Activated CD4-positive, alpha-beta T cell treated with anti-CD3 and anti-CD28 coated beads for 36 hours (primary cell): ENCODE measurements at places on chromosomes 7 and 10.

DNA sequence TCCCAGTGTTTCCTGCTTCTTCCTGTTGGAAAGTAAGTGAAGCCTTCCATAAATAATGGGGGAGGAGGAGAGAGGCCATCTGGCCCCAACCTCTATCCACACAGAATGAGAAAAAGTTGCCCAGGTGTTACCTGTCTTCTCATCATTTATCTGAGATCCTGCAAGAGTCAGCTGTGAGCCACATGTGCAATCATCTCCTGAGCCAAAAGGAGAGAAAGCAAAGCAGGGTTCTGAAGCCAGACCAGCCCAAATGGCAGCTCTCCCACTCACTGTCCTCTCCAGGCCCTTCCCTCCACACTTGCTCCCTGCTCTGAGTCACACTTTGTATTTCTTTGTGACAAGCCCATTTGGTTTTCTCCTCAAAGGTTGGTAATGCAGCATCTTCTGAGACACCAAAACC, 65.9 kb downstream of the FAM204A start:
- no peak for DNase-seq

DNA sequence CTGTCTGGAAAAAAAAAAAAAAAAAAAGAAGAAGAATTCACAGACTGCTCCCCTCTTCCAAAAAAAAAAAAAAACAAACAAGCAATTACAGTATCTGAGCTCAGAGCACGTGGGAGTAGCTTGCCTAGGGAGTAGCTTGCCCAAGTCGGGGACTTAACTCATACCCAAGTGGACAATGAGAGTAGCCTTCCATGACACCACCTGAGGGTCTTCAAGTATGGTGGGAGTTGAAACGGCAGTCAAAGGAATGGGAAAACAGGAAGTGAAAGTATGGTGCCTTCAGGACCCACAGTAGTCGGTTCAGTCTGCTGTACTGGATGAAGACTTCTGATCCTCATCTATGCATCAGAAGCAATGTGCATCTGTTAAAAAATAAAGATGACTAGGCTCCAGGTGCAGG, 10.6 kb downstream of the VOPP1 start:
- no peak for DNase-seq

GRCh38 chr10:48197236-48197899, 77.1 kb downstream of the FRMPD2 start:
- DNase-seq, result no peak

GRCh38 chr7:28145090-28145626, 35.4 kb downstream of the JAZF1 start:
- no peak for DNase-seq

DNA sequence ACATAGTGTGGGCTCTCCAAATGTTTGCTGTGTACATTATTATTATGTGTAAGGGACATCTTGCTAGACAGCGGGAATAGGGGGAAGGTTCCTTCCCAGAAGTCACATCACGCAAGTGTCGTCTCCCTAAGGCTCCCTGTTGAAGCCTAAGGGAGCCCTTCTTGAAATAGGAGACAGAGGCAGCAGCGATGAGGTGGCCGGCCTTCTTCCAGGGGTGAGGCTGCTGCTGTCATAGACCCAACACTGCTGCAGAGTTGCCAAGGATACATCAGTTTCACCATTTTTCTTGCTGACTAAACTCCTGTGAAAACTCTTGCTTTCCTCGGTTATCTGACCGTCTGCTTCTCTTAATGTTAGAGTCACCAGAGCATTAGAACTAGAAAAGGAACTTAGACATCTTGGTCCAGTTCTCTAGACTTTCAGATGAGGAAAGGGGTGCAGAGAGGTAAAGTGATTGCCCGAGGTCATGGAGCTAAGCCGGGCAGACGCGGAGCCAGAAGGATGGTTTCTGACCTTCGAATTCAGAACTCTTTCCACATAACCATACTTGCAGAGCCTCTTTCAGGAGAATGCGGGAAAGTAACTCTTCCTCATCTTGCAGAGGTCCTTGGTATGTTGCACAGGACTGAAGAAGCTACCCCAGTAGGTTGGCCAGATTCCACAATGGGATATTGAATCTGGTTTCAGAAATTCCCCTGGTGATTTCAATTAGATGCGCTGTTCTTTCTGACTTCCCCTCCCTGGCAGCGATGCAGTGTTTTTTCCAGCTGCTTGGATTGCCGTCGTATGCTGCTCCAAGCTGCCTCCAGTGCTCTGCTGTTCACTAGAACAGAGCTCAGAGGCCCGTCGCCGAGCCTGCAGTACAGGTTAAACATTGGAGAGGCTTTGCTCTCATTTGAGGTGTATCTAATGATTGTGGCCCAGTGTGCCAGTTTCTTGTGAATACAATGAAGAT, 217.1 kb downstream of the CAMK1D start:
- DNase-seq, result no peak

- peak; percentile 96 for DNase-seq
Measured at GRCh38 chr7:23273141-23273599, 26.0 kb upstream of the MALSU1 start.

GRCh38 chr10:77461636-77462296, 175.8 kb downstream of the KCNMA1 start:
- DNase-seq, result no peak

DNA sequence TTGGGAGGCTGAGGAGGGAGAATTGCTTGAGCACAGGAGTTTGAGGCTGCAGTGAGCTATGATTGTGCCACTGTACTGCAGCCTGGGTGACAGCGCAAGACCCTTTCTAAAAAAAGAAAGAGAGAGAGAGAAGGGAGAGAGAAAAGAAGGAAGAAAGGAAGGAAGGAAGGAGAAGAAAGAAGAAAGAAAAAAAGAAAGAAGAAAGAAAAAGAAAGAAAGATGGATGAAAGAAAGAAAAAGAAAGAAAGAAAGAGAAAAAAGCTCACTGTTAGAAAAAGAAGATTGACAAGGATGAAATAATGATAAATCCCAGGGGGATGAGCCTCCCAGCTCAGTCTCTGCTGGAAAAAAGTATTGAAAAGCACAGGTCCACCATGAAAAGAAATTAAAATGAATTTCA, 22.8 kb upstream of the CARD11 start:
- DNase-seq, result no peak

- DNase-seq, result no peak
Measured at GRCh38 chr7:49635800-49636199, 137.6 kb upstream of the VWC2 start.

DNA sequence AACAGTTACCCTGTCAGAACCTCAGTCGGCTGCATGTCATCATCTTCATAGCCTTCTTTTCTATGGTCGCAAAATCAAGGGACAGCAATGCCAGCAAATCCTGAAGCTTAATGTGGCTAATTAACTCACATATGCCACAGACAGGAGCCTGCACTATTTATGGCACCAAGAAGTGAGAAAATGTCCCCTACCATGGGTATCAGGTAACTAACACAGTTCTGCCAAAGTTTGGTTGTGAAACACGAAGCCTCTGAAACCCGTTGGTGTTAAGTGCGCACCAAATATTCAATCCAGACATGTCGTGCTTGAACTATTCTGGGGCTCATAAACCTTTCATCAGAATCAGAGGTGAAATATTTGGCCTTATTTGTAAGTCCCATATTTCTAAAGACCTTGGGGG, 63.3 kb downstream of the EVX1 start:
- no peak for DNase-seq

- DNase-seq, result peak; percentile 46
Measured at GRCh38 chr7:24572393-24572996, 757 bp upstream of the PALS2 start.

DNA sequence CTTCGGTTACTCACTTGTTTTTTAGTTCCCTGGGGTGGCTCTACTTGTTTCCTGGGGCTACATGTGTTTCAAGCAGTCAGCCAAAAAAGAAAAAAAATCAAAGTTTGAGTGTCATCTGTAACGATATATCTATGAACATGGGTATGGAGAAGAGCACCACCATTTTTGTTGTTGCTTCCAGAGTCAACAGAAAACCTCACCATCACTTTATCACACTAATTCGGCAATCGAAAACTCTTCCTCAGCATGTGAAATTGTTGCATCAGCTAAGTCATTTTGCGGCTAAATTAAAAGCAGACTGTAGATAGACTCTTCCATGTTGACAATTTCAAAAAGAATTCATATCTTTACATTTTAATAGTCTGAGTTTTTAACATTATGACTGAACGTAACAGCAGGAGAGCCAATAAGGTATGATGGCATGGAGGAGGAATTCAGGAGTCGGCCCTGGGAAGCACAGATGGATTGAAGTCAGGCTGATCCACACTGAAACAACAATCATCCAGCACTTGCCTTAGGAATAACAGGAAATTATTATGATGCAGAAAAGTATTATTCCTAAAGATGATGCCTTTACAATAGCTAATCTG, 455.7 kb upstream of the KLF6 start:
- no peak for DNase-seq
